ENCODE measurements at places on chromosomes 3 and 15.

GRCh38 chr15:90818251-90819210 lies 49.9 kb upstream of the FURIN start:
- DNase-seq: no peak

DNA sequence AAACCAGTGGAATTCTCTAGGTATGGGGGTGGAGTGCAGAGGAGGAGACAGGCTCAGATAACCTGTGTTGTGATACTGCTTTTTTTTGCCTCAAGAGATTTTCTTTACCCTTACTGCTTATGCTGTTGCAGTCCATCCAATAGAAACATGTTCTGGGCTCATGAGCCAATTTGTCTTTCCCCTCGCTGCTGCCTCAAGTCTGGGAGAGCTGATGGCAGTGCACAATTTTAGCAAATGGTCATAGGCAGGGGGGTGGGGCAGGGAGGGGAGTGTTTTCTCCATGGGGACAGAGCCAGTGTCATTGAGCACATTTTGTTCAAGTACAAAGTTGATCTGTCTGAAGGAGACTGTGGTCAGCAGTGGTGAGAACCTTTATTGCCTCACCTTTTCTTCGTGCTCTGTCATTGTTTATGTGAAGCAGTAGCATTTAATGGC lies 134.9 kb downstream of the MBNL1 start:
- DNase-seq: no peak

DNA sequence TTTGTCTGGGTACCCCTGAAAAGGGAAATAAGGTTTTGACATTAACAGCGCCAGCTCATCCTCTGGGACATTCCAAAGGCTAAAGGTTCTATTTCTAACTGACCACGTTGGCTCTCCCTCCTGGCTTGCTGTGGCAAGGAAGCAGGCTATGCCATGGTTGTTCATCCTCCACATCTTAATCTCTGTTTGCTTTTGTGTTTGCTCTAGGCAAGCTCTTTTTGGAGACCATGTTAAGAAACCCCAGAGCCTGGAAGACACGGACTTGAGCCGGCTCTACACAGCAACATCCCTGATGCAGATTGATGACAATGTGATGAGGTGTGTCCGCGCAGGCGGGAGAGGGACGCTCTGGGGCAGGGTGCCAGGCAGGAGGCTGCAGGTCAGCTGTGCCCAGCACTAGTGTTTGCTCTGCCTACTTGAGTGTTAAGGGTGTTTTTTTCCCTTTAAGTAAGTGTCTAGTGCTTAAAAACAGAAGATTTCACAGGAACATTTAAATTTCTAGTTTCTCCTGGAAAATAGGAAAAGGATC lies 33.3 kb downstream of the RLBP1 start:
- no peak for DNase-seq

DNA sequence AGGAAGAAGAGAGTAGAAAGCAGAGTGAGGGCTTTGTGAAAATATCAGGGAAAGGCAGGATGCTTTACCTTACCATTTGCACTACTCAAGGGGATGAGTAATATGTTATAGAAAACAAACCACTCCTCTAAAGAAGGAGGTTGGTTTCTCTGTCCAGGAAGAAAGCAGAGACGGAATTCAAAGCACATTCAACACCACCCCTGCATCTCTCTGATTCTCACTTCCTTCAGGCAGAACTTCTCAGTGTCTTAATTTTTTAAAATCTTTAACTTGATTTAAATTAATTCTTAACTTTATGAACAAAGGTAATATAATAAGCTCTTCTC lies 82.4 kb downstream of the NR2F2 start:
- no peak for DNase-seq

All from hypothalamus (tissue), 51 donors.